ENCODE measurements at places on chromosomes 4 and X. TPM values are rescaled to one million over a fixed set of nuclear protein-coding genes. Genes with fewer than 3 reads are reported as not detected.
A peak's percentile ranks its signal among the peaks of the same experiment; 100 is the strongest.

SORBS2 gene
- 26.9 TPM for polyA plus RNA-seq

CRMP1 gene
- not detected for polyA plus RNA-seq

- no peak for DNase-seq
Measured at GRCh38 chr4:62006108-62006507, 806.0 kb downstream of the ADGRL3 start.

GRCh38 chrX:90883479-90883878, 551.2 kb upstream of the PABPC5 start:
- DNase-seq: no peak

GRCh38 chr4:144715230-144715629, 69.3 kb downstream of the HHIP start:
- no peak for DNase-seq

DNA sequence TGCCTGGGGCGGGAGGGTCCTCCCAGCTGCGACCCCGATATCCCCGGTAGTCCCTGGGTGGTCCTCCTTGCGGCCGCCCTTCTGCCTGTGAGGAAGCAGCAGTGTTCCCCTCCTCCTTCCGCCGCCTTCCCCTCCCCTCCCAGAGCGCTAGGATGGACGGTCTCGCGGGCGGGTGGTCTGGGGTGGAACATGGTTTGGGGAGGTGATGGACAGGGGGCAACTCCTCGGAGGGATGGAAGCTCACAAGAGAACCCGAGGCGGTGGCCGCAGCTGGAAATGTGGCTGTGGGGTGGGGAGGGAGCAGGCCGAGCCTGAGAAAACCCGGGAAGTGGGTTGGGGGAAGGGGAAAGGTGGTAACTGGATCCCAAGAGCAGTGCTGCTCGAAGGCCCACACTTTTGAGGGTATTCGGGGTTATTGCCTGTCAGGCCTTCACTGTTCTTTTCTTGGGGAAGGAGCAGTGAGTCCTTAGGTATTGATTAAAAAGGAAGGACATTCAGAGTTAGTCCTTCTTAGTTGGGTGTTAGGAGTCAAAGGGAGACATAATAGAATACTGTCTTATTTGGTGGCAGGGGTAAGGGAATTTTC, 581 bp downstream of the UBE2K start:
- DNase-seq: peak; percentile 72

DNA sequence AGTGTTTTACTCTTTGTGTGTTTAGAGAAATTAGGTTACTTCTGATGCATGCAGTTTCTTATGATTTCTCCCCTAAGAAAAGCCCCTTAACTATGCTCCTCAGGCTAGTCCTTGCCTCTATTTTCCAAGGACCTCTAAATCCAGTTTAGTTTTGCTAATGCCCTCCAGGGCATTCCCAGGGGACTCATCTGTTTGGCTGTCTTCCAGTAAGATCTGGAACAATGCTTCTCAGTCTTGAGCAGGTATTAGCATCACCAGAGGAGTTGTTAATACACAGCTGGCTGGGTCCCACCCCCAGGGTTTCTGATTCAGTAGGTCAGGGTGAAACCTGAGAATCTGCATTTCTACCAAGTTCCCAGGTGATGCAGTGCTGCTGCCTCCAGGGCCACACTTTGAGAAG, 56.9 kb downstream of the OTC start:
- no peak for DNase-seq

DNA sequence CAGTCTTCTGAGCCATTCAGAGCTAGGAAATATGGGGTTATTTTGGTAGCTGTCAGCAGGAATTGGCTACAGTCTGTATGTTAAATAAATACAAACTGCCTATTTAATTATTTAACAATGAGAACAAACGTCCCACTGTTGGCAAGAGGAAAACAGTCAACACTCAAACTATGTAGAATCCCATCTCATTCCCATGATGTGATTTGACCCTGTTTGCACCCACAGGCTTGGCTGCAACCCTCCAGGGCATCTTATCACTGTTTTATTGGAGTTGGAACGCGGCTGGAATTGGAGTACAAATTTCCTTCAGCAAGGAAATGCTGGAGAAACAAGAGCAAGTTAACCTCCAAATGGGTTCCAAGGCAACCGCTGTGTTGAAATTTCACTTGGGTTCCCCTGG, 124.0 kb downstream of the KIT start:
- DNase-seq: no peak

- no peak for DNase-seq
Measured at GRCh38 chr4:14888790-14889572, 113.3 kb upstream of the CPEB2 start.

- no peak for DNase-seq
Measured at GRCh38 chr4:4779486-4779885, 80.0 kb upstream of the MSX1 start.

DNA sequence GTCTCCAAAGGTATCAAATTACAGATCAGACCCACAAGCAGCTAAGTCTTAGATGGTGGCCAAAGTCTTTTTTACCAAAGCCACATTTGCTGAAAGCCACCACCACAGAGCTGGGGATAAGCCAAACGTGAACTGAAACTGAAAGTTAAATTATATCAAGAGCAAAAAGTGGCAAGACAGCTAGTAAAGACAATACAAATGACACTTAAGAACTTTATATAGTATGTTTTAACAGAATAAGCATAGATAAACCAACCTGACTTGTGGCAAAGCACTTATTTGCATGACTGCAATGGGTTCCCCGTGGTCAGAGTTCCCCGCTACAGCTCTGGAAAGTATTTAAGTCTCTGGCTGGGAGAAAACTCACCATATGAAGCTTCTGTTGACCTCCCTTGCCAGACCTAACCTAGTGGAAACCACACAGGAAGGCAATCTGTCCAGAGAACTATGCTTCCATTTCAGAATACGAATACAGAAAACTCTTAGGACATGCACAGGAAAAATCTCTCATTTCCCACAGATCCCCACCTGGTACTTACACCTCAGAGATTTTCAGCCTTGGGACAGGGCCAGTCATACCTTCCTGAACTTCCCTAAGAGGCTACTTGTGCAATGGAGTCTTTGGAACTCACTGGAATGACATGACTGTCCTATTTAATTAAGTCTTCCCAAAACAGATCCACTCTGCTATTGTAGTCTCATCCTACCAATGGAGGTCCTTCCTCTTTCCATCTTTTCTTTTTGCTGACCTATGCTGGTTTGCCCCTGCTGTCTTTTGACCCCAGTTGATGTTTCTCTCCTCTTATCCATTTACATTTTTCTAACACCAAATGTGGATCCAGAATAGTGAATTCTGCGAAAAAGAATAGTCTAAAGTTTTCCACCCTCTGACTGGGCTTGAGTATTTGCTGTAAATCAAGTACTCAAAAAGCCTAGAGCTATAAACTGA, 225.1 kb downstream of the NR3C2 start:
- DNase-seq: no peak

DNA sequence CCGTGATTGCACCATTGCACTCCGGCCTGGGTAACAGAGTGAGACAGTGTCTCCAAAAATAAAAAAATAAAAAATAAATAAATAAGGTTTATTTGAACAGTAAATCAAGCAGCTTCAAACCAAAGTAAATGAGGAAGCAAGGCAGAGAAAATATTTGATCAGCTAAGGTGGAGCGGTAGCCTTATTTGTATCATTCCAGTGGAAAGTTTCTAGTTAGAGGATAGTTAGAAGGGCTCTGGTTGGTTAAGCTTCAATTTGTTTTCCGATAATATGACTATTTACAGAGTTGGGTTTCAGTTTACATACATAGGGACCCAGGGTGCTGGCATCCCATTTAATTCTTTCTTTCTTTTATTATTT, 21.8 kb upstream of the OPHN1 start:
- DNase-seq: no peak

- DNase-seq: no peak
Measured at GRCh38 chrX:121336831-121337421, 289.5 kb downstream of the GLUD2 start.

GRCh38 chr4:140071806-140072205, 82.2 kb downstream of the MAML3 start:
- DNase-seq: no peak

GRCh38 chrX:19795307-19795706, 92.1 kb downstream of the SH3KBP1 start:
- no peak for DNase-seq

KCNIP4 gene
- 0.60 TPM for polyA plus RNA-seq

- DNase-seq: no peak
Measured at GRCh38 chr4:113952452-113953029, 26.9 kb downstream of the ARSJ start.

SAGE1 gene
- polyA plus RNA-seq: not detected

ADH1C gene
- polyA plus RNA-seq: 94.4 TPM

SLC16A2 gene
- 2.6 TPM for polyA plus RNA-seq

DNA sequence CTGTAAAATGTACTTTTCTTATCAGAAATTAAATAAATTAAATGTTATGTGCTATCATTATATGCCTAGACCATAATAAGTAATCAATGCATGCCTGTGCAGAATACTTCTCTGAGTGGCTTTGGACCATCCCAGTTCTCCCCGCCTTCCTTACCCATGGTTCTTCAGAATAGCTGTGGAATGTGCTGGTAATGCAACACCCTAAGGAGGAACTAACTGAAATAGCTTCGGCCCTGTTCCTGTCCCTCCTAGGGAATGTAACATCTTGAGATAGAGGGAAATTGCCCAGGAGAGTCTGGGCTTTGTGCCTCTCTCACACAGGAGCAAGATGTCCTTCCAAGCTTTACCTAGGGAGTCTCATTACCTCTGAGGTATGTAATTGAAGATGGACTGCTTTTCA, 693.6 kb upstream of the HS3ST1 start:
- DNase-seq: no peak

ADD1 gene
- 162 TPM for polyA plus RNA-seq

- DNase-seq: no peak
Measured at GRCh38 chr4:115844180-115844579, 730.8 kb upstream of the NDST4 start.

DNA sequence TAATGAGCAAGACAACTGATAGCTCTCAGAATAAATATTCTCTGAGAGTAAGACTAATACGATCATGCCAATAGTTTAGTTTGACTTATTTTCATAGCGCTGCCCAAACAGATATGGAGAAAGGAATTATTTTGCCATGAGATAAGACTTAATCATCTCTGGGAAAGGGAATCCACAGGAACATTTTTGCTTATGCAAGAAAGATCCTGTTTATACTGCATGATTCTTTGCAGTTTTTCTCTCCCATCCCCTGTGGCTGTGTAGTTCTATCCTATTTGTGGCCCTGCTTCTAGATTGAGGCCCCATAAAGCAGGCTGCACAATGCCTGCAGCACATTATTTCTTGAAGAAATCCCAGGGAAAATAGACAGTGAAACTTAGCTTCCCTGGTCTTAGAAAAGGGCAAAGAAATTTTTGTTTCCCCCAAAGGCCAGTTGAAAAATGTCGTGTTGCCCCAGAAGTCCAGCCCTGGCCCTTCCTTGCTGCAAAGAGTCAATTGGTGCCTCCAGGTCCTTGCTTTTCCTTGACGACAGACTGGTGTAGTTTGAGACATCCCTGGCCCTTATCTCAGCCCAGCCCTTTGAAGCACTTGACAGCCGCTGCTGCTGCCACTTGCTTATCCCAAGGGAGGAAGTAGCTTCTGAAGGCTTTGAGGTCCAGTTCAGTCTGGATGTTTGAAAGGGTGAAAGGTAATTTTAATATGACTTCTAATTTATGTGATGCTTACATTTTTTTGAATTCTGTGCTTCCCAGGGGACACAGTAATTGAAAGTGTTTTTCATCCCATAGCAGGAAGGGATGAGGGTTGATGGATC, 45.0 kb upstream of the SH3RF1 start:
- DNase-seq: no peak

GRCh38 chr4:123866796-123867195, 470.2 kb downstream of the SPRY1 start:
- DNase-seq: no peak

DNA sequence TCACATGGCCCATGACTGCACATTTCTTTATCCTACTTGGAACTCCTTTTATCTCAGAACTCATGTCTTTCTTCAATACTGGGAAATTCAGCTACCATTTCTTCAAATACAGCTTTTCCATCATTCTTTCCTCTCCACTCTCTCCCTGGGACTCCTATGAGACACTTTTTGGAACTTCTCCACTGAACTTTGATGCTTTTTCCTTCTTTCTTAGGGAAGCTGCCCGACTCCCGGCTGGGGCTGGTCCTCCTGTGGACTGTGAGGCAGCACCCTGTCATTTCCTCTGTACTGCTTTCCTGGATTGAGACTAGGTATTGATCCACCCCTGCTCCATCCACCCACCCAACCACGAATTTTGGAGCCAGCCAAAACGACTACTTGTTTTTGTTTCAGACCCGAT, 40.0 kb downstream of the ZFYVE28 start:
- no peak for DNase-seq

MND1 gene
- polyA plus RNA-seq: 3.0 TPM

GRCh38 chr4:148686449-148686848, 244.2 kb upstream of the NR3C2 start:
- DNase-seq: no peak
